Hindlimb muscle (tissue), 1 donor: ENCODE measurements at places on chromosomes 1 and 21. TPM values are rescaled to one million over a fixed set of nuclear protein-coding genes. Genes with fewer than 3 reads are reported as not detected.

- DNase-seq, result no peak
Observed at GRCh38 chr1:173195596-173196088, 11.5 kb downstream of the TNFSF4 start.

DNA sequence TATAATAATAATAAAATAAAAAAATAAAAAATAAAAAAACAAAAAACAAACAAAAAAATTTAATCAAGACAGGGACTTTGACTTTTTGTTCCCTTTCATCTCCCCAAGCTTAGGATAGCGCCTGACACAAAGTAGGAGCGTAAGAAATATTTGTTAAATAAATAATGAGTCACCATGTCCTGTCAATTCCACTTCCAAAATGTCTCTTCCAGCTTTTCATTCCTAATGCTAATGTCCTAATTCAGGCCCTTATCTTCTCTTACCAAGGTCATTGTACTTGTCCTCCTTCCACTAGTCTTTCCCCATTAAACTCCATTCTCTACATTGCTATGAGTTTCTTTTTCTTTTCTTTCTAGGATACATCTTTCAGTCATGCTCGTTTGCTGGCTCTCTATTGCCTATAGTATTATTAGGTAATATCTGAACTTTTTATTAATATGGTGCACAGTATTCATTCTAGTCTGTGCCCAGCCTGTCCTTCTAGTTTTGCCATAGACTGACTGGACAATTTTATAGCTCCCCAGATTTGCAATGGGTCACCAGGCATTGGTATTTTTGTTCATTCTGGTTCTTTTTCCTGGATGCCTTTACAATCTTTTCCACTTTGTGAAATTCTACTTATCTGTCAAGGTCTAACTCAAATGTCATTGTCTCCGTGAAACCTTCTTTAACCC, 11.4 kb downstream of the NEXN start:
- DNase-seq, result no peak

GRCh38 chr1:35298464-35298863, 30.0 kb downstream of the ZMYM4 start:
- peak; percentile 9 for DNase-seq

GRCh38 chr1:234901491-234902049, 227.1 kb downstream of the TOMM20 start:
- DNase-seq, result no peak

DNA sequence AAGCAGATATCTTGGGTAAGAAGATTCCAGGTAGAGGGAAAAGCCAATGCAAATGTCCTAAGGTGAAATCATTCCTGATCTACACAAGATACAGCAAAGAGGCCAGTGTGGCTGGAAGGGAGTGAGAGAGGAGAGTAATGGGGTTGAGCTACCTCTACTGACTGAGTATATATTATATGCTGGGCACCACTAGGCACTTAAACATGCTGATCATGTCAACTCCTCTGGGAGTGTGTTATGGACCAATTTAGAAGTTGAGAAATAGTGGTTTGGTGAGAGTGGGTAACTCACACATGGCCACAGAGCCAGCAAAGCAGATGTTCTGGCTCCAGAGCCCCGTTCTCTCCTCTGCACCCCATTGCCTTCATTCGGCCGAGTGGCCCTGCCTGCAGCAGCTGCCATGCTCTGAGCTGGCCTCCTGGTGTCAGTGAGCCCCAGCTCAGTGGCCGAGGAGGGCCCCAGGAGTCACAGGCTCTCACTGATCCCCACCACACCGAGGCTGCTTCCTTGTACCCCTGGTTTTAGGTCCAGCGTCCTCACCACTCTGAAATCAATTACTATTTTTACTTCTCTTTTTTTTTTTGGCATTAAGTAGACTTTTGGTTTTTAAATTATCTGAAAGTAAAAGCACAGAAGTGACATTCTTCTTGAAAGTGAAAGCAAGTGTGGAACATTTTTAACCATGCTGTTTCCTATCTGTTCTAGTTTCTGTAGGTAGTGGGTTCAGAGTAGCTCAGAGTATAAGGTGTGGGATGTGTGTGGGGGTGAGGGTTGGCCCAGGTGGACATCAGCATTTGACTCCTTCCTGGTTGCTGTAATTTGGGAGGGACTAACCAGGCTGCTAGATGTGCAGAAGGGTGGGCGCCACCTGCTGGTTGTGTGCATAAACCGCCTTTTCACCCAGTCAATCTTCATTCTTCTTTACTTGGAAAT, 45.8 kb upstream of the CRNN start:
- no peak for DNase-seq

DNA sequence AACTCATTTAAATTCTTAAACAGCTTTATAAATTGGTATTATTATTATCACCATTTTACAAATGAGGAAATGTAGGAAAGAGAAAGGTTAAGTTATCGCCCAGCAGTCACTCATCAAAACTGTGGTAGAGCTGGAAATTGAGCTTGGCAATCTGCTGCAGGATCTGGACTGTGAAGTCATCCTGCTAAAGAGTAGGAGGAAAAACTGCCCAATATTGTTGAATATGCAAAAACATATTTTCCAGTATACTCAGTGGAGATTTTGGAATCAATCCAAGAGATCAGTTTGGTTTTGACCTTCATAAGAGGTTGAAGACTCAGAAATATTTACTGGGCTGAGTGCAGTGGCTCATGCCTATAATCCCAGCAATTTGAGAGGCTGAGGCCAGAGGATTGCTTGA, 16.9 kb upstream of the RC3H1 start:
- DNase-seq, result no peak

- DNase-seq, result no peak
Observed at GRCh38 chr1:1292442-1292779, 12.2 kb downstream of the SCNN1D start.

GRCh38 chr1:67646145-67647035, 38.6 kb upstream of the GADD45A start:
- DNase-seq, result no peak

DNA sequence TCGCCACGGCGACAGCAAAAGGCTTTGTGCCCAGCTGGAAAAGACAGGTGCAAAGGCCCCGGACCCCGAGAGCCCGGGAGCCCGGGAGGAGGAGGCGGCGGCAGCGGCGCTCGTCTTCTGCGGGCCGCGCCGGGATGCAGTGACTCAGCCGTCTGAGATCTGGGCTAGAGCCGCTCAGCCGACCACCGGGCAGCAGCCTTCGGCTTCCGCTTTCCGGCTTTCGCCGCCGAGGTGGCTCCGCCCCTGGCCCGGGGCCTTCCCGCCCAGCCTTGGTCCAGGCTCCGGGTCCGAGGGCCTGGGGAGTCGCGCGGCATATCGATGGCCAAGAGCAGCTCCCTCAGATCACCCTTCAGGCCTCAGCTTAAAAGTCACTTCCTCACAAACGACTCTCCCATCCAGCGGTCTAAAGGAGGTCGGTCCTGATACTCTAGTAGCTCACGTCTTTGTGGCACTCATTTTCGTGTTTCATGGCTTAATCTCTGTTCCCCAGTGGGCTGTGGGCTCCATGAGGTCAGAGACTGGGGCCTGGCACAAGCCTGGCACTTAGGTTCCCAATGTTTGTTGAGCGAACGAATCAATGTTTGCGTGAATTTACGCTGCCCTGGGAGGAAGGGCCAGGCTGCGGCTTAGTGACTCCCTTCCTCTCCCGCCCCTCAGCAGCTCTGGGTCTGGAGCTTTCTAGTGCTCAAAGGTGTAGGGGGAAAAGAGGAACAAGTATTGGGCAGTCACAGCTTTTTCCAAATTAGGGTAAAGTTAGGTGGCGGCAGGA, at the start of gene PHTF1:
PHTF1 (minus strand) TSS at position 154 of the 769 bp plus-strand sequence. CDS start 783 bp downstream, outside the sequence.
- peak; percentile 76 for DNase-seq

- DNase-seq, result no peak
Observed at GRCh38 chr1:162753998-162754585, 36.4 kb upstream of the HSD17B7 start.

Gene NIT1
- polyA plus RNA-seq, result 30.9 TPM

DNA sequence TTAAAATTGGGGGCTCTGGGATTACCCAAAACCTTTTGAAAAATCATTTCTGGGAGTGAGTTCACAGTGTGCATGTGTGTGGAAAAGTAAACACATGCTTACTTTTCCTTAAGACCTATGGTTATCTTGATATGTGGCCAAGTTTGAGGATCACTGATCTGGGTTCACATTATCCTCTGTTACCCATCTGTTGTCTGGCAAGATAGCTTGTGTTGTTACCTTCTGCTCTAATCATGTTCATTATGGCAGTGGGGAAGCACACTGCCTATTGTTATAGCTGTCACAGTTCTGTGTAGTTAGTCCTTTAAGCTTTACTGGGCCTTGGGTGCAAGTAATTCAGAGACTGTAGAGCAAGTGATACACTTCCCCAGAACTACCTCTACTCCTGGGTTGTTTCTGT, 5.0 kb downstream of the CTBS start:
- no peak for DNase-seq

- no peak for DNase-seq
Observed at GRCh38 chr1:156146769-156147405, 6.5 kb upstream of the SEMA4A start.

Gene C1orf141
- not detected for polyA plus RNA-seq

GRCh38 chr1:92883297-92883696, 51.5 kb downstream of the RPL5 start:
- no peak for DNase-seq

DNA sequence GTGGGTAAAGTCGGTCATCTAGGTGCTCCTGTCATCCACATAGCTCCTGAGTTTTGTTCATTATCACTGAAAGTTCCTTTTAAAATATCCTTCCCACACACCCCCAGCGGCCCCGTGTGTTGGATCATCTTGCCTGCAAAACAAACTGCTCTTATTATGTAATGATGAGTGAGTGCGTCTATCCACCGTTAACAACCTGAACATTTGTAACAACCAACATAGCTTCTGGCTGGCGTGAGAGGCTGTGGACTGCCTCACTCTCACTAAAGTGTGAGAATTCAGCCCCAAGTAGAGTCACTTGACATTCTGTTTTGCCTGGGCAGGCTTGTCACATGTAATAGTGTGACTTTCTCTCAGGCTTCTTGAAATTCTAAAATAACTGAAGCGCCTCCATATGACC, 14.5 kb upstream of the KCNA2 start:
- no peak for DNase-seq

DNA sequence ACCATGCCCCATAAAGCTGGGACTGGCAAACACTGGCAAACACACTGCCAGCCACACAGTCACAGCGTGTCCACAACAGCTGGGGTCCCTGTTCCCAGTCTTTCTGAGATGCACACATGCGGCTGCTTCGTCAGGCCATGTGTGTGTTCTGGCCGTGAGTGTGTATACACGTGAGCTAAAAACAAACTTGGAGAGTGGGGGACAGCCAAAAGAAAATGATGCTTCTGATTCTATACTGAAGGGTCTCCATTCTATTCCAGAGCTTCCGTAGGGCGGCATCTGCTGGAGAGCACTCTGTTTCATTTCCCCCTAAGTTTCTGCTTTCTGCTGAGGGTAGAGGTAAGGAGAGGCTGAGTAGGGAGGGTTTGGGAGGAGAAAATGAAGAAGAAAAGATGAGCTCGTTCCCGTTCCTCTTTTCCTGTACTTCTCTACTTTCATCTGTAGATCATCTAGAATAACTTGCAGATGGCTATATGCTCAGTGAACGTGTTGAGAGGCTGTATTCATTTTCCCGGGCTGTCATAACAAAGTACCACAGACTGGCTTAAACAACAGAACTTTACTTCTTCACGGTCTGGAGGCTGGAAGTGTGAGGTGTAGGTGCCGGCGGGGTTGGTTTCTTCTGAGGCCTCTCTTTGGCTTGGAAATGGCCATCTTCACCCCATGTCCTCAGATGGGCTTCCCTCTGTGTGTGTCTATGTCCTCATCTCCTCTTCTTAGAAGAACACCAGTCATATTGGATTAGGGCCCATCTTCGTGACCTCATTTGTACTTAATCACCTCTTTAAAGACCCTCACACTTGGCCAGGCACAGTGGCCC, 151.6 kb downstream of the TOMM20 start:
- DNase-seq, result no peak

Gene CRB1
- 0.22 TPM for polyA plus RNA-seq

DNA sequence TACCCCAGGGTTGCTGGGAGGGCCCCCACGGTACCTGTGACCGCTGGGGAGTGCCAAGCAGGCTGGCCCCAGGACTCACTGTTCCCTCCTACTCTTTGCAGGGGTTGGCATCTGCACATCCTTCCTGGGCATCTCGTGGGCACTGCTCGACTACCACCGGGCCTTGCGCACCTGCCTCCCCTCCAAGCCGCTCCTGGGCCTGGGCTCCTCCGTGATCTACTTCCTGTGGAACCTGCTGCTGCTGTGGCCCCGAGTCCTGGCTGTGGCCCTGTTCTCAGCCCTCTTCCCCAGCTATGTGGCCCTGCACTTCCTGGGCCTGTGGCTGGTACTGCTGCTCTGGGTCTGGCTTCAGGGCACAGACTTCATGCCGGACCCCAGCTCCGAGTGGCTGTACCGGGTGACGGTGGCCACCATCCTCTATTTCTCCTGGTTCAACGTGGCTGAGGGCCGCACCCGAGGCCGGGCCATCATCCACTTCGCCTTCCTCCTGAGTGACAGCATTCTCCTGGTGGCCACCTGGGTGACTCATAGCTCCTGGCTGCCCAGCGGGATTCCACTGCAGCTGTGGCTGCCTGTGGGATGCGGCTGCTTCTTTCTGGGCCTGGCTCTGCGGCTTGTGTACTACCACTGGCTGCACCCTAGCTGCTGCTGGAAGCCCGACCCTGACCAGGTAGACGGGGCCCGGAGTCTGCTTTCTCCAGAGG, 6.8 kb downstream of the XKR8 start:
- DNase-seq, result no peak

Gene ETV3L
- polyA plus RNA-seq, result not detected

Gene CD1B
- not detected for polyA plus RNA-seq

GRCh38 chr1:94658221-94658620, 116.7 kb upstream of the F3 start:
- no peak for DNase-seq

GRCh38 chr1:94864821-94865220, 44.7 kb downstream of the SLC44A3 start:
- peak; percentile 43 for DNase-seq

Gene PDZK1
- polyA plus RNA-seq, result 1.1 TPM

Gene PROK1
- polyA plus RNA-seq, result not detected

DNA sequence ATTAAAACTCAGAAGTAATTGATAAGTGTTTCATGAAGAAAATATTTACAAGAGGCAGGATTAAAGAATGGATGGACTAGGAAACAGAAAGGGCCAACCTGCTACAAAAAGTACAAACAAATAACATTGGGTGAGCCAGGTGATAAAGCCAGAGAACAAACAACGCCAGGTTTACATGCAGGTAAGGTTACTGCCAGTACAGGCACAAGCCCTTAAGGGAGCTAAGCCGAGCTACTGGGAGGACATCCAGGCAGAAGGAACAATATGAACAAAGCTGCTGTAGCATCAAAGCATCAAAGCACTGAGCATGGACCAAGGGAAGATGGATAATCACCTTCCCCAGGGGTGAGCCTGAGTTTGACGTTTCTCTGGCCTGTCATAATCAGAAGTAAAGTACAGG, 380.7 kb downstream of the SEC16B start:
- no peak for DNase-seq

Gene DCDC2B
- 0.67 TPM for polyA plus RNA-seq

- DNase-seq, result no peak
Observed at GRCh38 chr1:213179784-213180183, 128.7 kb downstream of the RPS6KC1 start.
